ENCODE measurements at places on chromosomes 2 and 18. TPM values are rescaled to one million over a fixed set of nuclear protein-coding genes. Genes with fewer than 3 reads are reported as not detected.

DNA sequence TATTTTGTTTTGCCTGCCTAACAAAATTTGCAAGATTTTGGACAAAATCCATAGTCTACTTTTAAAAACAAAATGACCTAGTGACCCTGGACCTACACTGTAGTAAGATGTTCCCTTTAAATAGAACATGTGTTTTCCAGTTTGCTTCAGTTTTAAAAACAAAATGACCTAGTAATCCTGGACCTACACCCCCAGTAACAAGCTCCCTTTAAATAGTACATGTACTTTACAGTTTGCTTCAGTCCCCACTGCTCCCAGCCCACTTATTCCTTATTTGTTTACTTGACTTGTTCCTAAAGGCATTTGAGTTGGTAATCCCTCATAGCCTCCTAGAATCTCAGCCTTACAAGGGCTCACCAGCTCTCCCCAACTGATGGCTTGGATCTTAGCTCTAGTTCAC lies 34.5 kb upstream of the HTR2B start:
- peaks cover 19% of the 10 kb centered on the region for H3K4me1 ChIP-seq
- no peak overlapping the region for H3K4me3 ChIP-seq
- H3K36me3 ChIP-seq = peaks cover 18% of the 10 kb centered on the region
- H3K27me3 ChIP-seq = no peaks in the 10 kb centered on the region
- DNase-seq = no peak

DNA sequence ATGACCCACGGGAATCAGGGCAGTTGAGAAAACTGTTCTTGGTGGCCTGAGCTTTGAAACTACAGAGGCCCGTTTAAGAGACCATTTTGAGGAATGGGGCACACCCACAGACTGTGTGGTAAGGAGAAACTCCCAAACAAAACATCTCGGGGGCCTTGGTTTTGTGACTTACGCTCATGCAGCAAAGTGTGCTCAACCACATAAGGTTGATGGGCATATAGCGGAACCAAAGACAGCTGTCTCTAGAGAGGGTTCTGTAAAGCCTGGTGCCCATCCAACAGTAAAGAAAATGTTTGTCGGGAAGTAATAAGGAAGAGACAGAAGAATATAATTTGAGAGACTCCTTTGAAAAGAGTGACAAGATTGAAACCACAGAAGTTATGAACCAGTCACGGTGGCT lies 5.4 kb downstream of the MRO start:
- H3K27me3 ChIP-seq = peaks cover 26% of the 10 kb centered on the region
- no peak overlapping the region for H3K27ac ChIP-seq
- DNase-seq = no peak
- H3K4me3 ChIP-seq = no peak overlapping the region

AUP1 gene
- 140 TPM for total RNA-seq

MBOAT2 gene
- 8.0 TPM for total RNA-seq

AQP12B gene
- total RNA-seq = not detected

STAT4 gene
- 101 TPM for total RNA-seq

IL1R2 gene
- not detected for total RNA-seq

DNA sequence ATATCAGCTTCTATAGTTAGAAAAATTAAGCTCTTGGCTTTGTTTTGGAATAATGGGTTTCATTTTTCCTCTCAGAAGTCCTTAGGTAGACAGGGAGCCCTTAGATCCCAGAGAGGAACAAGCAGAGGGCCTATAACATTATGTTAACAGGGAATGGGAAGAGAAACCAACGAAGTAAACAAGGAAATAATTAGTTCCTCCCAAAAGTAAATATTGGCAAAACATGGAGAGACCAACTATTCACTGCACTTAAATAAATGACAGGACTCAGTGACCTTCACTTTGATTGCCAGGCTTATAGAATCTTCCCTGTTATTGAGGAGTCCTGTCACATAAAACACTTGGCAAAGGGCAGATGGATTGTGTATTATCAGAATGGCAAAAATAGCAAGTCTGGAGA lies 5.3 kb downstream of the CRIM1 start:
- peaks cover 36% of the 10 kb centered on the region for H3K27me3 ChIP-seq
- peaks cover 21% of the 10 kb centered on the region for H3K4me1 ChIP-seq
- no peak overlapping the region for H3K27ac ChIP-seq
- H3K4me3 ChIP-seq = no peak overlapping the region
- no peak for DNase-seq

GRCh38 chr18:67730886-67731285 lies 214.4 kb upstream of the DSEL start:
- no peak overlapping the region for H3K27ac ChIP-seq
- no peaks in the 10 kb centered on the region for H3K36me3 ChIP-seq
- DNase-seq = no peak
- H3K27me3 ChIP-seq = no peaks in the 10 kb centered on the region
- no peaks in the 10 kb centered on the region for H3K4me1 ChIP-seq
